ENCODE measurements at places on chromosomes 3 and 15. TPM values are rescaled to one million over a fixed set of nuclear protein-coding genes. Genes with fewer than 3 reads are reported as not detected.

The FBLN2 gene
- total RNA-seq: 47.7 TPM

The PGBD4 gene
- total RNA-seq: 4.1 TPM

The ACTC1 gene
- not detected for total RNA-seq

The DLEC1 gene
- 2.8 TPM for total RNA-seq

The MINAR1 gene
- 1.5 TPM for total RNA-seq

The CP gene
- total RNA-seq: 7.4 TPM

The CCR5 gene
- 0.41 TPM for total RNA-seq

The CCR9 gene
- total RNA-seq: not detected

The CILP gene
- total RNA-seq: 12.9 TPM

The ANKUB1 gene
- not detected for total RNA-seq

The ILDR1 gene
- not detected for total RNA-seq

The RAB27A gene
- 6.4 TPM for total RNA-seq

The IVD gene
- 83.1 TPM for total RNA-seq

The FBXL22 gene
- 20.2 TPM for total RNA-seq

The UCN2 gene
- 0.49 TPM for total RNA-seq

The ST3GAL6 gene
- total RNA-seq: 1.8 TPM

The SQOR gene
- total RNA-seq: 11.5 TPM

The MESP2 gene
- total RNA-seq: not detected

The SERPINI2 gene
- not detected for total RNA-seq

The TTC21A gene
- total RNA-seq: 5.9 TPM

The COL6A5 gene
- total RNA-seq: not detected

The NUP210 gene
- total RNA-seq: 6.7 TPM

The HIGD2B gene
- total RNA-seq: not detected

The GLDN gene
- total RNA-seq: 11.8 TPM

The HRG gene
- not detected for total RNA-seq

The ACSBG1 gene
- not detected for total RNA-seq

The TMIE gene
- 2.1 TPM for total RNA-seq

The C3orf85 gene
- not detected for total RNA-seq

The LYZL4 gene
- not detected for total RNA-seq

The CPNE4 gene
- 0.35 TPM for total RNA-seq

The PPCDC gene
- 22.8 TPM for total RNA-seq
